Activated effector memory CD4-positive, alpha-beta T cell treated with Interleukin-2 at 50 U/mL for 16 hours (primary cell): ENCODE measurements at places on chromosomes 4 and X.

GRCh38 chr4:74394476-74395136 lies 29.7 kb downstream of the EREG start:
- DNase-seq: no peak

- DNase-seq: no peak
These were observed 1.4 kb upstream of the SMAD1 start for GRCh38 chr4:145480257-145480656.

DNA sequence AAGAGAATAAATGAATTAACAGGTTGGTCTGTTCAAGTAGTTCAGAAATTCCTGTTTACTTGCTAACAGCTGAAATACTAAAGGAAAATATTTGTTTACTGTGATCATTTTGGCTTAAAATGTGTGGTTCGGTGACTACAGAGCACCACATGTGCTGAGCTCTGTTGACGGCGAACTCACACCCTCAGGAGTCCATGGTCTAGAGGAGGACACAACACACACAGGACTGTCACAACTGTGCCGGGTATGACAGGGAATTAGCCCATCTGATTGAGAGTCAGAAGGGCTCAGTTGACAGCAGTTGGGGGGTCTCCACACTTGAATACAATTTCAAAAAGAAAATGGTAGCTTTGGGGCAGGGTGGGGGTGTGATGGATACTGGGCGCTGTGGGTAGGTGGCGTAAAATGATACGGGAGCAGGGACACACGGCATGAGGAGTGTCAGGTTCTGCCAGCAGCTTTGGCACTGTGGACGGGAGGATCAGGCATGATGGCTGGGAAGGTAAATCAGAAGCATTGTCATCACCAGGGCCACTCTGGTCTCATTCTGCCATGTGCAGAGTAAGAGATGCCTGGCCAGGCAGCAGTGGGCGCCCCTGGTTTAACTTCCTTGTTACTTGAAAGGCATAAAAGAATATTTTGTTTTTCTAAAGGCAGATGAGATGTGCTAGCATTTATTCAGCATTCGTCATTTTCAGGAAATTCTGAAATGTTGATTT lies 33.3 kb downstream of the CLDN22 start:
- no peak for DNase-seq

GRCh38 chr4:162700358-162700757 lies 466.3 kb downstream of the NAF1 start:
- DNase-seq: no peak

DNA sequence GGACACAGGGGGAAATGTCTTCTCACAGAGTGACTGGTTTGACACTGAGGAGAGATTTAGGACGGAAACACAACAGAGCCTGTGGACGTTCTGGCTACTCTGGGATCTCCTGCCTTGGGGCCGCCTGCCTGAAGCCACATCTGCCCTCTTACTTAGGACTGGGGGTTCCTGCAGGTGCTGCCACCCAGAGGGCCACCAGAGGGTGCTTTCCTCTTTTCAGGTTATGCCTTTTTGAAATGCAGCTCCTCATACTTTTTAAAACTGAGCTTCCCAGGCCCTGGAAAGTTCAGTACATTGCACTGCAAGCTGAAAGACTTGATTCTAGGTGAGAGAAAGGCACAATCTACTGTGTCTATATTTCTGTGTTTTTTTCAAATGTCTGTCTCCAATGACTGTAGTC lies 92.2 kb upstream of the PGRMC2 start:
- DNase-seq: no peak

GRCh38 chrX:85052636-85053343 lies 49.1 kb downstream of the APOOL start:
- no peak for DNase-seq

GRCh38 chr4:40918330-40918729 lies 168.6 kb downstream of the NSUN7 start:
- no peak for DNase-seq

GRCh38 chr4:52094376-52095145 lies 43.5 kb downstream of the SPATA18 start:
- DNase-seq: no peak

DNA sequence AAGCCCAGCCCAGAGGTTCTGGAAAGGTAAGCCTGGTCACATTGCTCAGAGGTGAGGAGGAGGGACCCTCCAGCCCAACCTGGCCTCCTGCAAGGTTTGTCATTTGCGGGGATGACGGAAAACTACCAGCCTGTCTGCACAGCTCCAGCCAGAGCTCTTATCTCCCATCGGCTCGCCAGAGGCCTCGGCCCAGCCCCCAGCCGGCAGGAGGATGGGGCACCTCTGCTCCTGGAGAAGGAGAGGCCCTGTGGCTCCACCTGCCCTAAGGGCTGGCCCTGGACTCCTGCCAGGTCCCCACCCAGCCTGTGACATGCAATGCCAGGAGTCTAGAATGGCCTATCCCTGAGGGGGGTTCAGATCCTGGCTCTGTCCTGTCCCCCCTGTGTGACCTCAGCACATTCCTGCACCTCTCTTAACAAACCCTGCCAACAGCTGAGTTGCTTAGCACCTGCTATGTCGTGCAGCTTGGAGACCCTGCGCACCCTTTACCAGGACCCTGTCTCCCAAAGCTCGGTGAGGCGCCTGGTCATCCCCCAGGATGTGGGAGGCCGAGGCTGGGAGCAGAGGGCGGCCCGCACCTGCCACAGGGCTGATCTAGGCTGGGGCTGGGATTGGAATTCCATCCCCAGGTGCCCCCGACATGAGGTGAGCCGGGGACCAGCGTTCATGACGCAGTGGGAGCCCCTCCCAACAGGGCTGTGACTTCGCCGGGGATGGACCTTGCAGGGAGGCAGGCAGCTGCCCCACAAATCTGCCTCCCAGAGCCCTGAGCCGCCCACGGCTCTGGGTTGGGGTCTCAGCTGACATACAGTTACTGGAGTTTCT lies 14.4 kb downstream of the ADRA2C start:
- no peak for DNase-seq

DNA sequence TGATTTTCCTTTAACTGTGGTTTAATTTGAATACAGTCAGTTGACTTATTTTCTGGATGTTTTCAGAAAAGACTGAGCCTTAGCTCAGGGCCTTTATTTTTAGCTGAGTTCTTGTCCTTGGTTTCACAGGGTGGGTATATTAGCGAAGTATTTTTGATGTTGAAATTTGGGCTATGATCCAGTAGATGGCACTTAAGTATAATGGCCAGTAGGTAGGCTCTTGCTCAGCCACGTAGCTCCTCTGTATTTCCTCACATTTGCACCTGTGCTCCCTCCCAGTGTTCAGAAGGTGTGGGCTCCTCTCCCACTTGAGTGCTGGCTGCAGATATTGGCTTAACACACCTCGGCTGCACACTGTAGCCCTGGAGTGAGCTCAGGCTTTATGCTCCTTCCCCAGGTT lies 549.9 kb upstream of the AMOT start:
- DNase-seq: no peak

DNA sequence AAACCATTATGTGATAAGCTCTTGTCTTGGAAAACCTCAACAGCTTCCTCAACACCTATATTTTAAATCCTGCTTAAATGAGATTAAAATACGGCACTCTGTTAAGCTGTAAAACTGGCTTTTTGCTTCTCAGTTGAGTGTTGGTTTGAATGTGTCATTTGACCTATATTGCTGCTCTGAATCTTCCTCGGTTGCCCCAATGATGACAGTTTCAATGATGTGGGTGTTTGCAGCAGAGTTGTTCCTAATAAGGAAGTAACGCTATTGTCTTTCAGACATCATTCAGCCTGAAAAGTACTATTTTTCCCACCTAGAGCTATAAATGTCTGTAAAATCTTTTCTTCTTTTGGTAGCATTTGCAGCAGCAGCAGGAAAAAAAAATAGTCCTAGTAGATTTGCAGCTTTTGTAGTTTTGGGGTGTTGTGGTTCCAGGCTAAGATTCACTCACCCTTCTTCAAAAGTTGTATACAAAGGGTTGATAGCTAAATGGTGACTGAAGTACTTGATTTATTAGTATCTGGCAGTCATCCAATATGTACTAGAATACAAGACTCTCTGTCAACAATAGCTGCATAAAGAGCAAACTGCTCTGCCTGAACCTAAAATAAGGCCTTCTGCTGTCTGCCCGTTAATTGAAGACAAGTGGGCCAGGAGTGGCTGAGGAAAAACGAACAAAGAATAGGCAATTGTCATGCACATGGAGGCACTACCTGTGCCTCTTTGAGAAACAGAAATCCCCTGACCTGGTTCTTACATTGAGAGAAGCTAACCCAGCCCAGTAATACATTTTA lies 333.1 kb downstream of the IL1RAPL1 start:
- DNase-seq: no peak

DNA sequence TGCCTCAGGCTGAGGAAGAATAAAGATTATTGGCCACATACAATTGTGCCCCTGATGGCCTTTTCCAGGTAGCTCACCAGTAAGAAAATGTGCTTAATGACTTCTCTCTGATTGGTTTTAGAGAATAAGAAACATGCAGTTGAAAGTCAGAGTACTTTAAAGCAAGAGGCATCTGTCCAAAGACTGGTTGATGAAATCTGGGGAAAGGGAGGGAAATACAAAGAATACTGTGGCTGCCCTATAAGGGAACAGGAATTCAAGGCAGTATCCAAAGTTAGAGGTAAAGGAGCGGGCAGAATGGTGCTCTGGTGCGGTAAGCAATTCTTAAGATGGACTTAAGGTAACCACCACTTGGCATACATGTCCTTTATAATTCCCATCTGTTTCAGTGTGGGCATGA lies 11.4 kb downstream of the PBDC1 start:
- DNase-seq: no peak

DNA sequence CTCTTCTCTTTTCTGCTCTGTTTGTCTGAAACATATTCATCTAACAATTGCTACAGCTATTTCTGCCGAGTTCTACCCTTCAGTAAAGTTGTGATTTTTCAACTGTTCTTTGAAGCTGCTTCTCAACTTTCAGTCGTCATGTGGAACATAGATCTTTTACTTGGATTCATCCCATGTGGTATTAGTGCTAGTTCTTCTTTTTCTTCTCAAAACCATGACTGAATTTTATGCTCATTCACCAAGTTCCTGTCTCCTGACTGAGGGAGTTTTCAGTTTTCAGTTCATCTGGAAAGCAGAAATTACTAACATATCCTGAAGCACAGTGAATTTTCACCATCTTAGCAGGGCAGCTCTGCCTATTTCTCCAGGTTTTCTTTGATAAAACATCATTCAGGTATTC lies 12.1 kb downstream of the ACSL4 start:
- no peak for DNase-seq

- peak; percentile 34 for DNase-seq
These were observed 650.8 kb upstream of the DIPK2B start for GRCh38 chrX:45851434-45851991.

- DNase-seq: no peak
These were observed at the start of gene GLRB for GRCh38 chr4:157075811-157076577. Gene GLRB, plus strand, starts transcription at chr4:157076150. Its CDS starts 1,875 bp downstream, at chr4:157078025.

DNA sequence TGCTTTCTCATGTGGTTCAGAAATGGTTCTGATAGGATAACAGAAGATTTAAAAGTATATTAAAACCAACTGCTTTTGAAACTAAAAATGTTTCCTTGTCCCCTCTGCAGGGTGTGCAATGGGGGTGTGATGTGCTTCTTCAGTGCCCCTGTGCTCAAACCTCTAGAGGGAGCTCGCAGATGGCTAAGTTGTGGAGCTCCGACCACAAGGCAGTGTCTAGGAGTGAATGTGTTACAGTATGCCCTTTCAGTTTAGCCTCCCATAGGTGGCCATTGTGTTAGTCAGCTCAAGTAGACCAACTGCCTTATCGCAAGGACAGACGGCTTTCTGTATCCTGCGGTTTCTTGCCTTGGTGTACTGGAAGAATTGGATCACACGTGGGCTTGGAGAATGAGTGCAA lies 130.5 kb downstream of the TENT5D start:
- DNase-seq: no peak

- no peak for DNase-seq
These were observed 37.2 kb downstream of the MTM1 start for GRCh38 chrX:150605603-150606002.

- DNase-seq: no peak
These were observed 1.1 kb downstream of the AFF2 start for GRCh38 chrX:148501386-148502066.

GRCh38 chr4:11635342-11635741 lies 206.6 kb upstream of the HS3ST1 start:
- DNase-seq: no peak

DNA sequence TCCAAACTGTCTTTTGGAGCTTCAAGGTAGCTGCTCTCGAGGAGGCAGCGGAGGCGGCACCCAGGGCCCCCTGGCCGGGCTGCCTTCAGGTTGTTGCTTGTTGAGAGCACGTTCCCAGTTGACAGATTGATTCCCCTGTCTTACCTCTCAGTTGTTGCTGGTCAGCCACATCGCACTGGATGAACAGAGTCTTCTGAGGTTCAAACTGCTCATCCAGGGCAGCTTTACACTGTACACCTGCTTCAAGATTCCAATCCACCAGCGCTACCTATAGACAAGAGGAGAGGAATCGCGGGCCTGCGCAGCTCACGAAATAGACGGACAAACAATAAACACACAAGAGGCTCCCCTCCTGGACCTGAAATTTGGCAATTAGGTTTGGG lies 497 bp downstream of the HPGD start:
- DNase-seq: no peak

GRCh38 chr4:48033825-48034413 lies 17.3 kb downstream of the NIPAL1 start:
- peak; percentile 38 for DNase-seq

DNA sequence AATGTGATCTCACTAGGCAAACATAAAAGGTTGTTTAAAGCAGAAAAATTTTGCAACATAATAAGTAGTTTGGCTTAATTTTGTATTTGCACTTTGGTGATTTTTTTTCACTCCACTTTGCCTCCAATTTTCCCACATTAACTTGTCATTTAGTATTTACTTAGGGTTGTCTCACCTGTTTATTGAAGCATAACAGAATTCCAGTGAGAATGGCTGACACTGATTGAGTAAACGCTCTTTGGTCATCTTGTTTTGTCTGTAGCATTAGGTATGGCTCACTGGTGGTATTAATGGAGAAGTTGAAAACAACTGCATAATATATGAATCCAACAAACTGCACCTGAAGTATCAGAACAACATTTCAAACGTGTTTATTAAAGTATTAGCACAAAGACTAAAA lies 799.5 kb upstream of the ADGRL3 start:
- no peak for DNase-seq

GRCh38 chrX:75155827-75156525 lies at the start of gene ABCB7:
Gene ABCB7, minus strand, starts transcription at chrX:75156283. Its CDS starts 11 bp downstream, at chrX:75156272.
- peak; percentile 42 for DNase-seq

DNA sequence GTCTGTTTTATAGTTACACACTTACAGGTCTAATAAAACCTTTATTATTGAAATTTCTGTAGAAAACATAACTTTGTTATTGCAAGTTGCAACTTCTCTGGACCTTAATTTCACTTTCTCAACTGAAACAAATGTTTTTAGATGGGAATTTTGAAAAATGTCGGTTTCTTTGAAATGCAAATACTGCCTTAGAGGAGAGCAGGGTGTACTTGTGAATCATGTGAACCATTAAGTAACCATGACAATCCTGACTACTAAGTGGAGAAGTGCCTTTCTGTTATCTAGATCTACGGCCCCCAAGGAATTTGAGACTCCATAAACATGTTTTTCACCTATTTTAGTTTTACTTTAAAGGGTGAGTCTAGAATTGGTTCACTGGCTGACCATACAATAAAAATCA lies 8.5 kb upstream of the ARMCX2 start:
- no peak for DNase-seq

DNA sequence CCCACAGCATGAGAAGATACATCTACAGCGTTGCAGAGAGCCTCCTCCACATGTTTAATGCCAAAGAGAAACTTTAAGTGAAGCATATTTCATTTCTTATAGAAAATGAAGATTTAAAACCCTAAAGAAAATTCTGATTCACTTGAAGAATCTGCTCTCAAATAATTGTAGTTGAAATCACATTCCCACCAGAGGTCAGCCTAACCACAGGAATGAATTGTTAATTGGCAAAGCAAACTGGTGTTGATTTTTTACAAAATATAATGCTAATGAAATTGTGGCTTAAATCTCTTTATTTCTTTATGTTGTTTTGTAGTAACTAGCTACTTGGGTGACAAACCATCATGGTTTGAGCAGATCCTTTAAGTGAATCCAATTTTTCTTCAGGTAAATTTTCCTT lies 31.1 kb upstream of the WDR17 start:
- no peak for DNase-seq
